ENCODE measurements at places on chromosomes 1 and 21. TPM values are rescaled to one million over a fixed set of nuclear protein-coding genes. Genes with fewer than 3 reads are reported as not detected.

Gene TTLL10
- not detected for total RNA-seq

Gene RABIF
- 3.6 TPM for total RNA-seq

Gene MPL
- total RNA-seq = 0.59 TPM

Gene PMVK
- total RNA-seq = 39.1 TPM

Gene KLF17
- total RNA-seq = not detected

Gene ARMH1
- total RNA-seq = 0.50 TPM

Gene BMP8A
- total RNA-seq = 1.0 TPM

DNA sequence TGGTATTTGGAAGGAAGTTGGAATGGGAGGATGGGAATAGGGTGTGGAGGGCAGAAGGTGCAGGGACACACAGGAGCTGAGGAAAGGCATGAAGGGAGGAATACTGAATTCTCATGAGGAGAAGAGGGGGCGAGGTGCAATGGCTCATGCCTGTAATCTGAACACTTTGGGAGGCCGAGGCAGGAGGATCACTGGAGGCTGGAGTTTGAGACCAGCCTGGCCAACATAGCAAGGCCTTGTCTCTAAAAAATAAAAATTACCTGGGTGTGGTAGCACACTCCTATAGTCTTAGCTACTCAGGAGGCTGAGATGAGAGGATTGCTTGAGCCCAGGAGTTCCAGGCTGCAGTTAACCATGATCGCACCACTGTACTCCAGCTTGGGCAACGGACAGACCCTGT, 117.3 kb downstream of the DTL start:
- DNase-seq = no peak

GRCh38 chr1:200670242-200671118, 773 bp upstream of the DDX59 start:
- no peak for DNase-seq

- no peak for DNase-seq
These were observed 11.7 kb downstream of the USP25 start for GRCh38 chr21:15741510-15741909.

GRCh38 chr21:37375866-37376574, 9.4 kb downstream of the DYRK1A start:
- no peak for DNase-seq

DNA sequence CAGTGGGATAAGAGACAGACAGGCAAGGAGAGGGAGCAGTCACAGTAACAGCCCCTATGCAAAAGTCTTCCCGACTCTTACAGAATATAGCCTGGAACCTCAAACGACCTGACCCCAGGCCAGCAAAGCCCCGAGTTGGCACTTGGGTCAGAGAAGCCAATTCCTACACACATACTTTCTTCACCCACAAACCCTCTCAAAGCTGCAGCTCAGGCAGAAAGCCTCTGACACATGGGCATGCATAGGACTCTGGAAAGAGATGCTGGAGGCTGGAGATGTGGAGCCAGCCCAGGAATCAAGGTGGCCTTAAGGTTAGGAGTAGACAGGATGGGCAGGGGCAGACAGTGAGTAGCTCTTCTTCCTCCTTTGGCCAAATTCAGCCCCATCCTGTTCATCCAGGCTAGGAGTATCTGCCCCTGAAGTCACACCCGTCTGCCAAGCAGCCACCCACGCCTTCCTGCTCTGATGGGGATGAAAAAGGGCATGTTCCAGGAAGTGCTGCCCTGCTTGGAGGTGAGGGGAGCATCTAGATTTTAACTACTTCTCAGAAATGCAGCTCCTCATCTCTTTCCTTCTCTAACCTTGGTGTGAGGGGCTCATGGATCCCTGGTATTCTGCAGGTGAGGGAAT, 7.8 kb downstream of the SLC41A1 start:
- no peak for DNase-seq

DNA sequence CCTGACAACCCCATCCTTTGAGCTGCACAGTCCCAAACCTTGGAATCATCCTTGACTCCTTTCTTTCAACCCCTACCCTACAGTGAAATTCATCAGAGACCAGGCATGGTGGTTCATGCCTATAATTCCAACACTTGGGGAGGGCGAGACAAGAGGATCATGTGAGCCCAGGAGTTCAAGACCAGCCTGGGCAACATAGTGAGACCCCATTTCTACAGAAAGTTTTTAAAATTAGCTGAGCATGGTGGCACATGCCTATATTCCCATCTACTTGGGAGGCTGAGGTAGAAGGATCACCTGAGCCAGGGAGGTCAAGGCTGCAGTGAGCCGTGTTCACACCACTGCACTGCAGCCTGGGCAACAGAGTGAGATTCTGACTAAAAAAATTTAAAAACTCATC, 34.5 kb downstream of the RERE start:
- DNase-seq = no peak

DNA sequence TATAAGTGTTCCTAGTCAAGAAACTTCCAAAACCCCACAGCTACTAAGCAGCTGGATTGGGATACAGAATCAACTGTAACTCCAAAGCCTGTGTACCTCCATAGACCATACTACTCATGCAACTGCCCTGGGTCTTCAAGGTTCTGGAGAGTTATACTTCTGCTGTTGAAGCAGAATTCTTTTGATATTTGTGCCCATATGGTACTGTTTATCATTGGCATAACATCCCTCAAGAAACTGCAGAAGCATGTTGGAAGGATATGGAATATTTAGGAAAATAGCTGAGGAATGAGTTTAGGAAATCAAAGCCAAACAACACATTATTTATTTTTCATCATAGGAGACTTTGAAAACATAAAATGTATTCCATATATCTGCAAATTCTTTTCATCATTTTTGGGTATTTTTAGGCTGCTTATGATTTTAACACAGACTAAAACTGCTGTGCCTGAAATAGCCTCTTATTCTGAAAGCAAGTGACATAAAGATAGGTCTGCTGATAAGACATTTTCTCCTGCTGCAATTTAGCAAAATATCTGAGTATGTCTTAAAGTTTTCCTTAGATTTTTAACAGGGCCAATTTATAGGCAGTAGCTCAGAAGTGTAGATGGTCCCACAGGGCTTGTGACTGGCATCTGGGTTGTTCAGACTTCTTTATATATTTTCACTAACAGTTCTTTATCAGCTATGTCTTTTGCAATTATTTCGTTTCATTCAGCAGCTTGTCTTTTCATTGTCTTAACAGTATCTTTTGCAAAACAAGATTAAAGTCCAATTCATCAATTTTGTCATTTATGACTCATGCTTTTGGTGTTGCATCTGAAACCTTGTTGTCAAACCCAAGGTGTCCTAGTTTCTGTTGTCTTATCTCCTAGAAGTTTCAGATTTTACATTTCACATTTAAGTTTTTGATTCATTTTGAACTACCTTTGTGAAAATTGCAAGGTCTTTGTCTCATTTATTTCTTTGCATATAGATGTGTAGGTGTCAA, 41.1 kb upstream of the ZNF124 start:
- no peak for DNase-seq

GRCh38 chr1:203539831-203540546, 46.0 kb downstream of the OPTC start:
- no peak for DNase-seq

DNA sequence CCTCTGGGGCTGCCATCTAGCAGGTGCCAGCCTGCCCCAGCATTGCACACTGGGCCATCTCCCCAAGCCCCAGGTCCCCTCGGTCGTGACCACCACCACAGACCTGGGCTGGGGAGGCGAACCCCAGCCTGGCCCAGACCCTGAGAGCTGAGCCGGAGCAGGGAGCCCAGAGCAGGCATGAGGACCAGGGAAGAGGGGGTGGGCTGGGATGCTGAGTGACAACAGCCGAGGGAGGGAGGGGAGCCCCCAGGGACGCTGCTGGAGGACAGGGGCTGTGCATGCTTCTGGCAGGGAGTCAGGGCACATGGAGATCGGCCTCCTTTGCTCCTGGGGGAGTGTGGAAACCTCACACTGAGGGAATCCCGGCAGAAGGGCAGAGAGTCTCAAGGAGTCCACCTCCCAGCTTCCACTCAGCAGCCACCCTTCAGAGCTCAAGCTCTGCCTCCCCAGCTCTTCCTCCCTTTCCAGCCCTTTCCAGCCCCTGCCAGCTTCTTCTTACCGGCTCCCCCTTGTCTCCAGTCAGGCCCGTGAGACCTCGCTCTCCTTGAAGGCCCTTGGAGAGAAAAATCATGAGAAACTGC, 23.7 kb upstream of the PEF1 start:
- no peak for DNase-seq

GRCh38 chr1:88697503-88697902, 13.4 kb downstream of the PKN2 start:
- no peak for DNase-seq

DNA sequence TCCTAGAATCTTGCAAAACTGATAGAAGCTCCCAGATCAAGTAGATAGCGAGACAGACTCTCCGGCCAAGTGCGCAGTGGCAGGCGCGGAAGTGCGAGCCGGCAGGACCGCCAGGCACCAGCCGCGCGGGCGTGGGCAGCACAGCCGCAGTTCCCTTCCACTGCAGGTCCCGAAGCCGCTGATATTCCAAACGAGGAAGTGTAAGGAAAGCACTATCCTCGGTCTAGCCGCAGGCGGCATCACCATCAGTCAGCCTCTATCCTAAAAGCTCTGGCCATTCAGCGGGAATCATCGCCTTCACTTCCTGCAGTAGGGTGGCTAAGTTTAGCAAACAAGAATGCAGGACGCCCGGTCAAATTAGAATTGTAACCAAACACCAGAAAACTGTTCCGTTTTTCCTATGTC, 710 bp downstream of the GLRX2 start:
- peak; percentile 56 for DNase-seq

GRCh38 chr1:53180226-53180625, 16.4 kb upstream of the CPT2 start:
- DNase-seq = no peak

Measured in heart left ventricle (tissue), 16 donors.